ENCODE measurements at places on chromosomes 13 and 19.

- no peak for DNase-seq
Observed at GRCh38 chr13:95553581-95554385, 1.3 kb downstream of the CLDN10 start.

GRCh38 chr13:63288576-63288975, 1872.9 kb upstream of the PCDH20 start:
- no peak for DNase-seq

DNA sequence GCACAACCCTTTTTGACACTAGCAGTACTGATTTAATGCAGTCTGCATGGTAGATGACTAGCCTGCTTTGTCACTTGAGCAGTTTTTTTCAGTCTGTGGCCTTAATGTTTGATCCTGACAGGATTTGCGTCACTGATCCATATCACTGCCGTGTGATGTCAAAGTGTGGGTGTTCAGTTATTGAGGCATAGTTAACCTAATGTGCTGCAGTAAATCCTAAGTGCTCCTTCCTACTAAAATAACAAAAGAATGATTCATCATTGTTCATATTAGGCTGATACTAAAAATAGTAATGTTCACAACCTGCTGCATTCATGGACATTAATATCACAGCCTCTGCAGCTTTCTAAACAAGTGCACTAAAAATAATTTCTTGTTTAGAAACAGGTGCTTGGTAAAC, 121.9 kb upstream of the MLNR start:
- DNase-seq: no peak

- no peak for DNase-seq
Observed at GRCh38 chr13:30486230-30487074, 20.7 kb upstream of the HMGB1 start.

DNA sequence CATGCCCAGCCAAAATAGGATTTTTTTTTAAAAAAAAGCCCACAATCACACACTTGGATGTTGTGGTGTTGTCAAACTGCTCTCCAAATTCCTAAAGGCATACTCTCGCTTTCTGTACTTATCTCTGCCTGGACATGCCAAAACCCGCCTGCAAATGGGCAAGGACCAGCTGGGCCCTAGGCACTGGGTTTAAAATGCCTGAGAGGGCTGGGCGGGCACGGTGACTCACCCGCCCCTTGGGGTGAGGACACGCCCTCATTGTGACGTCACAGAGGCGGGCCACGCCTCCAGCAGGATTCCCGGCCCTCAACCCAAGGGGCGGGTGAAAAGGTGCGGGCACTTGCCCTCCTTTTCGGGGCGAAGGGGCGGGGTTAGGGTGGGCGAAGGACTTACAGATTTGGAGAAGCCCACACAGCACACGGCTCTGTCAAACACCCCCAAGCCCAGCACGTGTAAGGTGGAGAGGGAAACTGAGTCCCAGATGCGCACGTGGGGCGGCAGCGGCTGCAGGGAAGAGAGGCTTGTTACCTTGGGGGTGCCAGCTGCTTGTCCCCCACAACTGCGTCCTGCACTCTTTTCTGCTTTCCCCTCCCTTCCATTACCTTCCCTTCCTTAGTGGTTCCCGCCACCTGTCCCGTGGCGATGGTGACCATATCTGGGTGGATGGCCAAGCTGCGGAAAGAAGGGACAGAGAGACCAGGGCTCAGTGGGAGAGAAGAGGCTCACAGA, 6.6 kb downstream of the EML2 start:
- no peak for DNase-seq

DNA sequence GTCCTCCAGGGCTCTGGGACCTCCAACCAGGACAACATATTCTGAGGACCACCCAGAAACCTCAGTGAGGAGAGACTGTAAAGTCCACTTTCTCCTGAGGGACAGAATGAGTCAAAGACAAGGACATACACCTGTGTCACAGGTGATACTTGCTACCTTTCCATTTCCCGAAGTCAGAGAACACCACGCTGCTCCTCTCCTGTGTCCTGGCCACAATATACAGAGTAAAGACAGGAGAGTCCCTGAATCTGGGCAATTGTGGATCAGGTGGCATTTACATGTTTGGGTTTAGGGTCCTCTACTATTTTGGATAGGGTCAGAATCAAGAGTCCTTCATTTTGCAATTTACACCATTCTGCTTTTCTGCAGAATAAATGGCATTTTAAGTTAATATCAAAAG, 4.9 kb downstream of the MED26 start:
- no peak for DNase-seq

- DNase-seq: no peak
Observed at GRCh38 chr13:79382545-79383275, 23.3 kb downstream of the RBM26 start.

DNA sequence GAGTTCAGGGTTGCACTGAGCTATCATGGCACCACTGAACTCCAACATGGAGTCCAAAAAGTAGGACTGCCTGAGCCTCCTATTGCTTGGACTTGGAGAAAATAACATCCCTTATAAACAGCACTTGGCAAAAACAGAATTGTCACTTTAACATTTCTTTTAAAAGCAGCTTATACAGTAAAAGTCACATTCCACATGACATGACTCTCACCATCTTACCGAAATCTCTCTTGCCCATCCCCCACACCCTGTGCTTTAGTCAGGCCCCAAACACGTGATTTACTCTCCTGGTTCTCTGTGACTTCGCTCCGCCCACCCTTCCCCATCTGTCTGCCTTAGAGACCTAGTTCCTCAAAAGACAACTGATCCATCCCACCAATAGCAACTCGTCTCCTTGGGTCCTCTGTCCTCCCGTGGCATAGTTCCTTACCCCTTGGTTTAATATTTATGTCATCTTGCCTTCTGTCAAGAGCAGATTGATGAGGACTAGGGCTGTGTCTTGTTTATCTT, 4.6 kb downstream of the SAFB start:
- no peak for DNase-seq

DNA sequence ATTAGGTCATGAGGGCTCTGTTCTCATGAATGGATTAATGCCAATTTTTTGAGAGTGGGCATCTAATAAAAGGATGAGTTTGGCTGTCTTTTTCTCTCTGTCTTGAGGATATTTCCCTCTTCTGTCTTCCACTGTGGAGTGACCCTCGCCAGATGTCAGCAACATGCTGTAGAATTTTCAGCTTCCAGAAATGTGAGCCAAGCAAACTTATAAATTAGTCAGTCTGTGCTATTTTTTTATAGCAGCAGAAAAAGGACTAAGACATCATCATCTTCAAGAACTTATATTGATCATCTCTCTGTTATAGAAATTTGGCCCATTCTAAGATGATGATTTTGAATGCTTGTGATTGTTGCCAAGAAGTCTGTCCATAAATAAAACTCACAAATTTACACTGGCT, 431.4 kb downstream of the FGF9 start:
- DNase-seq: no peak

- peak; percentile 79 for DNase-seq
Observed at GRCh38 chr19:38736036-38736412, 8.2 kb downstream of the CAPN12 start.

GRCh38 chr13:44932850-44933251, 56.4 kb downstream of the NUFIP1 start:
- DNase-seq: no peak

GRCh38 chr13:90382425-90382824, 965.1 kb upstream of the MIR17HG start:
- no peak for DNase-seq

DNA sequence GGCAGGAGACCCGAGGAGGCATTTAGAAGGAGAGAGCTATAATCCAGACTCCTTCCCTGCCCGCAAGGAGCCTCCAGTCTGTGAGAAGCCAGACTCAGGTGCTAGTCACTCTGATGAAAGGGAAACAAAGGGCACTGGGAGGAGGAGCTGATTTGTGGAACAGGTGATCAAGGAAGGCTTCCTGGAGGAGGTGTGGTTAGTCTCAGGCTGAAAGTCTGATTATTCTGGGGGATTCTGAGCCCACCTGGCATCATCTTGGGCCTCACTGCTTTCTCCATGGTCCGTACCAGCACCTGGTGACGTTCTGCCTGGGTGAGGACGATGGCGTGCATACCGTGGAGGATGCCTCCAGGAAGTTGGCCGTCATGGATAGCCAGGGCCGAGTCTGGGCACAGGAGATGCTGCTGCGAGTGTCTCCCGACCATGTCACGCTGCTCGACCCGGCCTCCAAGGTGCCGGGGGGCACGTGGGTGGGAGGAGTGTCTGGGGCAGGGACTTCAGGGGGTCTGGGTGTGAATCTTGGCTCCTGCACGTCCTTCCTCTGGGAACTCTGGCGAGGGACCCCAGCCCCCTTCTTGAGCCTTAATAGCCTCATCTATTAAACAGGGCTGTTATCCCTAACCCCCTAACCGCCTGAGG, 3.9 kb downstream of the EPS8L1 start:
- peak; percentile 4 for DNase-seq

DNA sequence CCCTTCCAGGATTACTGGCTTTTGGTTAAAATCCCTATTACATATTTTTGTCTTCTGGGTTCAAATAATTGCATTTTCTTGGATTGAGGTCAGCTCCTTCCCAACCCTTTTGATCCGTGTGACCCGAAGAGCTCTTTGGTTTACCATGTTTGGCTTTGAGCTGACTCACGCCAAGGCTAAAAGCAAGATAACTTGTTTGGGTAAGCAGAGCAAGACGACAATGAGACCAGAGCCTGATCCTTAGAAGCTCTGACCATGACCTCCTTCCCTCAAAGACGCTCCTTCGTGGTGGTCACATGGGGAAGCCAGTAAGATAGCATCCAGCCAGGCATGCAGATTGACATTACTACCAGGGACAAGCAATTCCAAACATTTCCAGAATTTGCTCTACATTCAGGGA, 153.8 kb downstream of the DCT start:
- DNase-seq: no peak

DNA sequence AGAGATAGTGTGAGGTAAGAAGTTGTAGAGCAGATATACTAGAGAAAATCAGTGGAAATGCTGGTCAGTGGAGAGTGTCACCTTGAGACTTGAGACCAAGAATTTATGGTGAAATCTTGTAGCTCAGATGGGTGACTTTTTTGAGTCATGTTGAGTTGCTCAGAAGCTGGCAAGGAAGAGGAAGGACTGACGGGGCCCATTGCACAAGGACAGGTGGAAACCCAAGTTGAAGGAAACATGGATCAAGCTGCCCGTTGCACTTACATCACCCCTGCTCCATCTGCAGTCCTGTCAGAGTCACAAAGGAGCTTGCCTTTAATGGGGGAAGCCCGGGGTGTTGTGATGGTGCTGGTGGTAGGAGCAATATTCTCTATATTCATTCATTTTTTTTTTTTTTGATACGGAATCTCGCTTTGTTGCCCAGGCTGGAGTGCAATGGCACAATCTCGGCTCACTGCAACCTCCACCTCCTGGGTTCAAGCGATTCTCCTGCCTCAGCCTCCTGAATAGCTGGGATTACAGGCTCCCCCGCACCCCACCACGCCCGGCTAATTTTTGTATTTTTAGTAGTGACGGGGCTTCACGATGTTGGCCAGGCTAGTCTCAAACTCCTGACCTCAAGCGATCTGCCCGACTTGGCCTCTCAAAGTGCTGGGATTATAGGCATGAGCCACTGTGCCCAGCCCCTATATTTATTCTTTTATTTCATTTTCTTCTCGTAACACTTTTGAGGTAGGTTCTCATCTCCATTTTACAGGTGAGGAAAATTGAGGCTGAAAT, 27.4 kb downstream of the UBAC2 start:
- DNase-seq: no peak

GRCh38 chr19:51751655-51752054, at the start of gene FPR1:
Gene FPR1, minus strand, starts transcription at chr19:51751878. Its CDS starts 4,884 bp downstream, at chr19:51746994.
- DNase-seq: no peak

- no peak for DNase-seq
Observed at GRCh38 chr19:45179072-45179891, 698 bp downstream of the BLOC1S3 start.

- DNase-seq: no peak
Observed at GRCh38 chr13:94317063-94317491, 162.4 kb downstream of the DCT start.

DNA sequence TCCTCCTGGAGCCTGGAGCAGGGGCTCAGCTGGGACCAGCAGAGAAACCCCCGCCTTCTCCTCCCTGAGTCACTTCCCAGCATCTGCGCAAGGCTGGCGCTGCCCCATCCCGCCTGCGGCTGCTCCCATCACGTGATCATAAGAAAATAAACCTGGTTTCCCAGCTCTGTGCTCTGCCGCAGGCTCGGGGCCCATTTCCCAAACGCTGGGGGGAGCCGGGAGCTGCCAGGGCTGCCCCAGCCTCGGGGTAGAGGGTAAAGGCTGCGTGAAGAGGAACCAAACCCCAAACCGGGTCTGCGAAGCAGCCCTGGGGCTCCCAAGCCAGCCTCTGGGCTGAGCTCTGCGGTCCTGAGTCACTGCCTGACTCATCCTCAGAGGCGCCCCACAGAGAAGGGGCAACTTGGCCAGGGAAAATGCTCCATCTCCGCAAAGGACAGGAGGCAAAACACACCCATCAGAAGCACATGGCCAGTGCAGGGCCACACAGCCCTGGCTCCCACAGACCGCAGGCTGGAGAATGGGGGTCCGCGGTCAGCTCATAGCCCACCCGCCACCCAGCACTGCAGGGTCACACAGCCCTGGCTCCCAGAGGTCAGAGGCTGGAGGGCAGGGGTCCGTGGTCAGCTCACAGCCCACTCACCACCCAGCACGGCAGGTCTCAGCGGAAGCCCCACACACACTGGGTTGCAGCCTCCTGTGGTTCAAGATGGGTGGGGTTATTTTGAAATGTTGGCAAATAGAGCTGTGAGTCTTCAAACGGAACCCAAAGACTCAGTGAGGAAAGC, 67.1 kb downstream of the RASA3 start:
- no peak for DNase-seq

DNA sequence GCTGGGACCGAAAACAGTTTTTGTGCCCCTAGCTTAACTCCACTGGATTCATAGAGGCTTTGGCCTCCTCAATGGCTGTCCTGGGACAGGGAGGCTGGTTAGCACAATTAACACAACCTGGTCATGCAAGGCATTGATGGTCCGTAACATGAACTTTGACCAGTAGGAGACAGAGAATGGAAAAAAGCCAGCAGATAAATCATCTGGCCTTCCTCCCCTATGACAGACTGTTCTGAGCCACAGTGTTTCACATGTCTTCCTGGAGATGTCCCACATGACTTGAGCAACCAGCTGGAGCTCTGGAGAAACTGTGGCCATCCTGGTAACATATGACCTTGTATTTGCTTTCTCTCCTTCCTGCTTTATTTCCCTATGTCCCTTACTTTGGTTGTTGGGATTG, 244.2 kb downstream of the UQCRFS1 start:
- DNase-seq: no peak

DNA sequence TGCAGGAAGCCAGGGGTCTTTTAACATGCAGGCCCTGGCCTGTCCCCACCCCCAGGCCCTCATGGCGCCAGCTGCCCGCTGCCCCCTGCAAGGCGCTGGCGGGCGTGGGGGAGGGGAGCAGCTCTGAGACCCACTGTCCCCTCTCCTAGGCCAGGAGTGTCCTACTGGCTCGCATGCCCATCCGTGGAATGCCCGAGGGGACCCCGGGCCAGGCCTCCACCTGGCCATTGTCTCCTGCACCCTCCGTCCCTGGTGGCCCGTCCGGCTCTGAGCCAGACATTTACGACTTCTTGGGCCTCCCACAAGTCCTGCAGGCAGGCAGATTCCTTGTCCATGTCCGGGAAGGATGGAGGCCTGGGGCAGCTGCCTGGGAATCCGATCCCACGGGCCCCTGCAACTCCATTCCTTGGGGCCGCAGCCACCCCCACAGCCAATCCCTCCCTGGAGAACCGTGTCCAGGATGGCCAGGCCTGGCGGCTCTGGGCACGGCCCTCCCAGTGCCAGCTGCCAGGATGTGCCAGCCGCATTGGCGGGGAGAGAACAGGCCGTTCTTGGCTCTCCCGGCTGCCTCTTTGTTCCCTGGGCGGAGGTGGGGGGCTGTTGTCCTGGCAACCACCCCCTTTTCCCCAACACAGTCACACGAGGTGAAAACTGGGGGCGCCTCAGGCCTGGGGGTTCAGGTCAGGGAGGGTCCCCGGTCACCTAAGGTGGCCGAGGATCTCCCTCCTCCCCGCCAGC, 10.5 kb upstream of the PLIN3 start:
- DNase-seq: no peak

Data from HuH-7.5 (cell line).